Stimulated activated CD8-positive, alpha-beta memory T cell treated with anti-CD3 and anti-CD28 coated beads, Interleukin-4, amount 100 ng/mL, for 4 hours (primary cell): ENCODE measurements at places on chromosomes 2 and 18.

GRCh38 chr2:231290321-231291015, 92.0 kb downstream of the ARMC9 start:
- no peak for DNase-seq

DNA sequence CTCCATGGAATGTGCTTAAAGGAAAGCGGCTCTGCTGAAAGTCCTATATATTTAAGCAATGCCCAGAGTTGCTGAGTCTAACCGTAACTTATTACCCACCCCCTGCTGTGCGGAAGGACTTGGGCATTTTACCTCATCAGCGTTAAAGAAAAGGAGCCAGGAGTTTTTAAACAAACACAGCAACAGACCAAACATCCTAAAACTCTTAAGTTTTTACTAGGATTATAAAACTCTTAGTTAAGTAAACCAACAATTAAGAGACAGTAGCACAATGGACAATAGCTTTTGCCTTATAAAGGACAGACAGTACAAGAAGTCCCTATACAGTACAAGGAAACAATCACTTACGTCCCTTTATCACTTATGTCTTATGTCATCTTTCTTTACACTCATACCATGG, 90.2 kb downstream of the ZNF521 start:
- no peak for DNase-seq

DNA sequence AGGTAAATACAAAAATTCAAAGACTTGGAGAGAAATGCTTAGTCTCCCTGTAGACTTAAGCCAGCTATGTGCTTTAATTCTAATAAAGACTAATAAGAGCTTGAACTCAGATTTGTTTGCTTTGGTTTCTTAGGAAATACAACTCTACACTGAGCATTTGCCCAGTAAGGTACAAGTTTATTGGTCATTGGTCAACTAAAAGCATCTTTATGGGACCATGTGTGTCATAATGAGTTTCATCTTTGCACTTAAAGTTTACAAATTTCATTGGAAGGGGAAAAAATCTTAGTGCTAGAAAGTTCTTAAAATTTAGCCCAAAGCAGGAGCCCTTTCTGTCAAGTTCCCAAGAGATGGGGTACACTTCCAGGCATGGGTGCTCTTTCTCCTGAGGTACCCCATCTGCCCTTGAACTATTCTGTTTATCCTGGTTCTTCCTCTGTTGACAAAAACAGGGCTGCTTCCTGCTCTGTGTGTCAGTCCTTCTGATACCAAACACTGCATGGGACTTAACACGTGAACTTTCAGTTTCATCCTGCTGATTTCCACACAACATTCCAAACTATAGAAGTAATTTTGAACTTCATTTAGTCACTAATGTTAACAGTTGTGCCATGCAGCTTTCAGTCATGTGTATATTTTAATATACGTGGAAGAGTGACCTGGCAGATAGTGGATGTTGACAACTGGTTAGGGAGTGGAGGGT, 200.2 kb downstream of the TPGS2 start:
- DNase-seq = no peak

GRCh38 chr2:135948642-135949355, 36.6 kb downstream of the DARS1 start:
- no peak for DNase-seq

DNA sequence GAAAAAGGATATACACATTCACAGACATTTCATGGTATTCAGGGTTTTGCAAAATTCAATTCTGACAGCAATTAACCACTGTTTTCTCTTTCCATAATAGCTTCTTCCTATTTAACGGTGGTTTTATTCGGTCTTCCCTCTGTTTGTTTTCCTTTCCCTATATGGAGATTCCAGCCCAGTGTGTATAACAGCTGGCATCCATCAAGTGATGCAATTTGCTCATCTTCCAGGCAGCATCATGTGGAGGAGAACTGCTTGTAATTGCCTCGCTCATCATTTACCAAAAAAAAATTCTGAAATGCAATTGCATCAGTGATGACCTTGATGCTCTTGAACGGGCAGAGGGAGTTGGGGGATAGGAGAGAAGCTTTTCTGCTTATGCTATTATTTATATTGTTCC, 165.9 kb upstream of the PGAP1 start:
- DNase-seq = no peak
